ENCODE measurements at places on chromosomes 4 and X. TPM values are rescaled to one million over a fixed set of nuclear protein-coding genes. Genes with fewer than 3 reads are reported as not detected.

Gene CD40LG
- total RNA-seq = not detected

Gene PORCN
- 9.2 TPM for total RNA-seq

Gene SHISA3
- total RNA-seq = 0.17 TPM

Gene POLN
- total RNA-seq = 5.5 TPM

Gene TLR10
- not detected for total RNA-seq

Gene FGG
- total RNA-seq = 0.20 TPM

DNA sequence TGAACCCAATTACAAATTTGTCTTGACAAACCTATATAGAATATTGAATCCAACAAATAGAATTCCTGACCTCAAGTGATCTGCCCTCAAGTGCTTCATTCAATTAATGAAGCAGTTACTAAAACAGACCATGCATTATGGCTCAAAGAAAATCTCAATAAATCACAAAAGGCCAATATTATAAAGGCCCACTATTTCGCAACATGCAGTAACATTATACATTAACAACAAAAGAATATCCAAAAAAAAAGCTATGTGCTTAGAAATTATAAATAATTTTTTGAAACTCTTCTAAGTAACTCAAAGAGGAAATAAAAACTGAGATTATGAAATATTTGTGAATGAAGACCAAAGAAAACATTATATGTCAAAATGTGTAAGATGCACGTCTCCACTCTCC is 177.7 kb downstream of the ZNF674 start:
- DNase-seq = no peak

DNA sequence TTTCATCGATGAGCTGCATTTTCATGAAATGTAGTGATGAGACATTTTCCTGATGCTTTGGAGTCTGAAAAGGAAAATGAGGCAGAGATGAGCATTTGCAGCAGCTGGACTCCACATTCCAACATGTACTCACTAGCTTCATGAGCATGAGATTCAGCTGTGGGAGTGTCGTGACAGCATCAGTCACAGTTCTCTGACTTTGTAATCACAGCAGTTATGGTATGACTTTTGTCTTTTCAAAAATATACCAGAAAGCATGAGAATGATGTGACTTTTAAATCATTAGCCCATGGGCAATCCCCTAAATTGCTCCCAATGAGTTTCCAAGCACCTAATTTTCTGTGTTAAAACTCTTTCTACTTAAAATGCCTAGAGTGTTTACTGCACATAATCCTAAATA is 18.3 kb upstream of the MSL3 start:
- DNase-seq = no peak

- DNase-seq = peak; percentile 49
These were observed 22.3 kb downstream of the AMOT start for GRCh38 chrX:112818114-112819007.

DNA sequence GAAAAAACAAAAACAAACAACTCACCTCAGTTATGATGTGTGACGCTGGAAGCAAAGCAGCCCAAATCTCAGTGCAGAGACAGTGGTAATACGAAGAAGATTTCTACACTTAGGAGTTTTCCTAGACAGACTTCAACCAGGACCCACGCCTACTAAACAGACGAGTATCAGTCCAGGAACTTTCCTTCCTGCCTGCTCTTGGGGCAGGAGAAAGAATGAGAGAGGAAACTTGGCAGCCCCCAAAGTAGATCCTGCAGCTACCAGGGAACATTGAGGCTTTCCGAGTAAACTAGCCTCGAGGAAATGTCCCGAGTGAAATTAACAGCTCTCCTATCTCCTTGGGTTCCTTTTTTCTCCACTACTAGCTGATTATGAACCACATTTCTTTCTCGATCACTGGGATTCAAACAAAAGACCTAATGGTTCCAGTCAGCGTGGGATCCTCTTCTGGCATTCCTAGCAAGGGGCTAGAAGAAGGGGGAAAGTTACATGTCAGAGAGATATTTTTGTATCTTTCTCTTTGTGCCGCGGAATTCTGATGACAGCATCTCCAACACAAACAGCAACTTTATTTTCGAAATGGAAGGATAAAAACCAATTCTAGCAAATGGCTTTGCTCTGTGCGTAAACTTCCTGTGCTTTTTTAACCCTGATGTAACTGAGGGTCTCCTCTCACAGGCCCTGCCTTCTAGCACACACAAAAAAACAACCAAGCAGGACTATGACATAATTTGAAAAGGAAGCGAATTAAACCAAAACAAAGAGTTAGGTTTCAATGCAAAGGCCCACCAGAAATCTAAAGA is 53.2 kb downstream of the PPM1K start:
- no peak for DNase-seq

DNA sequence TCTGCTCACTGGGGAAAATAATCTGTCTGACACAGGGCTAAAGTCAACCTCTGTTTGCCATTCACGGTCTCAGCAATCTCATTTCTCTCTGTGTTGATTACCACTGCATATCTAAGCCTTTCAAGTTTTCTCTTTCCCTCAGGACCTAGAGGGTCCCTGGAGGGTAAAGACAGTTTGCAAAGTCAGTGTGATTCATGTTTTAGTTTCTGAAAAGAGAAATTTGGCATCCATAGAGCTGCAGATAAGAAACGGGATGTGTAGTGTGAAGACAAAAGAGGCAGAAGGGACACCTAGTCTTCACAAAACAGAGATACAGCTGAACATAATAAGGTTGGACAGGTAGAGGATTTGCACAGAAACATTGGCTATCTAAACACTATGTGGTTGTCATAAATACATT is 34.5 kb upstream of the KDR start:
- no peak for DNase-seq

- peak; percentile 73 for DNase-seq
These were observed 504.0 kb downstream of the RAPGEF2 start for GRCh38 chr4:159606835-159607234.

- DNase-seq = no peak
These were observed 25.1 kb downstream of the ADAD1 start for GRCh38 chr4:122403861-122404260.

GRCh38 chr4:109033993-109034392 is 268.5 kb downstream of the COL25A1 start:
- no peak for DNase-seq

DNA sequence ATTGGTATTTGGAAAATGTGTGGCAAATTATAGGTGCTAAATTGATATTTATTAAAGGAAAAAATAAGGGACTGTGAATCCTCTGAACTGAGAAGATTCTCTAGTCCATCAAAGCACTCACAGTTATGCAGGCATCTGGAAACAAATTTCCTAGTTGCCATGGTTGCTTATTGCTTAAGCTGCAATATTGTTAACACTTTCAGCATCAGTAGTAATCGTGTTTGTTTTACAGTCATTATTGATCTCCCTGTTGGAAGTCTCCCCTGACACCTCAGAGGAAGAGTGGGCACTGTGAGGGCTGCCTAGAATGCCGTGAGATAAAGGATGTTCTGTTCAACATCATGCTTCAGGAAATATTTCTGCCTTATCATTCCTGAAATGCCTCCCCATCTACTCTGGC is 2004.3 kb upstream of the ADGRL3 start:
- no peak for DNase-seq

GRCh38 chr4:155667222-155667567 is 547 bp downstream of the GUCY1A1 start:
- DNase-seq = no peak
